ENCODE measurements at places on chromosomes 5 and 9.

GRCh38 chr5:159319832-159320231 lies 10.5 kb downstream of the IL12B start:
- no peak for DNase-seq

- DNase-seq = no peak
Measured at GRCh38 chr9:71442937-71443336, 321.5 kb upstream of the TRPM3 start.

- DNase-seq = no peak
Measured at GRCh38 chr5:26761446-26761845, 276.9 kb downstream of the CDH9 start.

DNA sequence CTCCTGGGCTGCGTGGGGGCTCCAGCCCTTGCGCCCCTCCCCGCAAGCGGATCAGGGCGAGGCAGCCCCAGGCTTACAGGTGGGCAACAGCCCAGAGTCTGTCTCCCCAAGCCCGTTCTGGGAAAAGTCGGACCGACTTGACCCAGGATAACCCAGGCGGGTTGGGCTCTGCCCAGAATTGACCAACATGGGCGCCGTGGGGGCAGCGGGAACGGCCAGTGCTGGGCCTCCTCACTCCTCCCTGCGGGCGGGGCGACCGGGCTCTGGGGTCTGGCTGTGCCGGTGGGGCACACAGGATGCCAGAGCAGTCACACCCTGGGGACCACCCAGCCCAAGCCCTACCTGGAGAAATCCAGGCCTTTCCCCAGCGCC lies 15.3 kb upstream of the SYNPO start:
- no peak for DNase-seq

GRCh38 chr5:97676608-97677007 lies 493.6 kb upstream of the RIOK2 start:
- DNase-seq = no peak

- no peak for DNase-seq
Measured at GRCh38 chr5:88837222-88837621, 45.8 kb downstream of the MEF2C start.

DNA sequence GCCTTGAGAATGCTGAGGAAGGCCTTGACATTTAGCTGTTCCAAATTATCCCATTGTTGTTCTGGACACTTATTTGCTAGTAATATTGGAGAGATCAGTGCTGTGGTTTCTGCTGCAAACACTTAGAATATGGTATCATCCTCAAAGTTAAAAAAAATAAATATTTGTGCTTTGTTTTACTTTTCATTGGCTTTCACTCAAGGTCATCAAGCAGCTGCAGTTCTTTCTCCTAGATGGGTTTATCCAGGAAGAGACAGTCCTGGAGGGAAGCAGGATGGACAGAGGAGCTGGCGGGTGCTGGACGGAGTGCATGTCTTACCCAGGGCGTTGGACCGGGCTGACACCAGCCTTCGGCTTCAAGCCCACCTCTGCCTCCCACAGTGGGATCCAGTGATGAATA lies 193.6 kb downstream of the MTRR start:
- no peak for DNase-seq

- DNase-seq = no peak
Measured at GRCh38 chr5:79488058-79488457, 25.9 kb downstream of the HOMER1 start.

GRCh38 chr9:113516840-113517577 lies 53.5 kb downstream of the RGS3 start:
- DNase-seq = no peak

DNA sequence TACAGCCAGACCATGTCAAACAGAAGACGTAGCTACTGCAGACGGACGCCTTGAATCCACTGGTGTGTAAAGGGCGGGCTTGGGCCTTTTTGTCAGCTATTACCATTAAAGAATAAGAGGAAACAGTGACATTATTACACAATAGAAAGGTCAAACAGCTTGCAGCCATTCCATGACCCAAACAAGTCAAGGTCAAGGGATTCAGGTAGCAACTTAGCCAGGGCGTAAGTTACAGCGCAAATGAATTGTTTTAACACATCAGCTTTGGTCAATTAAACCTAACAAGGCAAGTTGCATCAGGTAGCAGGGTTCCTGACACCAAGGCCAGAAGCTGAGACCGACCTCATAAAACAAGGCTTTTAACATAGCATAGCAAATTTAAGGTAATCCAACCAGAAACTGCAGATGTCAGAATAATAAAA lies 15.3 kb downstream of the NFIB start:
- DNase-seq = no peak

DNA sequence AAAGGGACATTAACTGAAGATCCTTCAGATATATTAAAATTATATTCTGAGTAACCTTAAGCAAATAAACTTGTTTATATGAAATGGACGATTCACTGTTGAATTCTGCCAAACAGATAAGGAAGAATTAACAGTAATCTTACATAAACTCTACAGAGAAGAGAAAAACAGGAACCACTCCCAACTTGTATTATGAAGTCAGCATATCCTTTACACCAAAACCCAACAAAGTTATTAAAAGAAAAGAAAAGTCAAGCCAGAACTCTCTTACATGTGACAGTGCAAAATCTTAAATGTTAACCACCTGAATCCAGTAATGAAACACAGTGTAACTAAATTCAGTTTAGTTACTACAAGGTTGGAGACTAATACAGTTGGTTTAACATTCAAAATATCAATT lies 185.8 kb downstream of the DEPDC1B start:
- no peak for DNase-seq

- no peak for DNase-seq
Measured at GRCh38 chr5:547086-547924, 23.1 kb upstream of the SLC9A3 start.

DNA sequence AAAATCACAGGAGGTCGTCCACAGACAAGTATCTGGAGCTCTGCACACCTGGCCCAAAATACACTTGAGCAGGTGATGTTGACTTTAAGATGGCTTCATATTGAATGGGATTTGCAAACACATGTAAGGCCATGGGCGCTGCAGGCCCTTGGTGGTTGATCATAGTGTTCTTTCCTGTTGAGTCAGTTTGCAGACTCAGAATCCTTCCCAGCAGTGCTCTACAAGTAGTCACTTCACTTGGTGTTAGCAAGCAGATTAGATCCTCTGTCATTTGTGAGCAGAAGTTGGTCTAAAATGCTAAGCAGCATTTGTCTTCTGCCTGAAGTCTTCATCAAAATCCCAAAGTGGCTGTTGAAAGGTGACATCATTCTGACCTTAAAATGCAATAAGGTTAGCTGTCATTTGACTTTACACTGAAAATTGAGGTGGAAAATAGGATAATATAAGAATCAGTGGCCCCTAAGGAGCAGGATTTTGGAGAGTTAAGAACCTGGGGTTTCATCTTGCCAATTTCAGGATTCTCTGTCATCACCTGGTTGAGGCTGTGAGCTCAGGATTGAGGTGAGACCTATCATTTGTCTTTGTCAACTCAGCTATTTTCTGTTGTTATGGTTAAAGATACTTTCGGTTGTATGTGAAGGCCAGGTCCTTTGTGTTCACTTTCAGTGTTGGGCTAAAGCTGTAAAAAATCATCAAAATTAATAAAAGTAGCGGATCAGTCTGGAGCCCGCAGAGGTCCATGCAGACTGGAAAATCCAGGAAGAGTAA lies 114.5 kb downstream of the LRRC70 start:
- DNase-seq = no peak

- DNase-seq = no peak
Measured at GRCh38 chr9:110214090-110214489, 6.1 kb upstream of the C9orf152 start.

- no peak for DNase-seq
Measured at GRCh38 chr5:39235648-39236047, 16.3 kb upstream of the FYB1 start.

DNA sequence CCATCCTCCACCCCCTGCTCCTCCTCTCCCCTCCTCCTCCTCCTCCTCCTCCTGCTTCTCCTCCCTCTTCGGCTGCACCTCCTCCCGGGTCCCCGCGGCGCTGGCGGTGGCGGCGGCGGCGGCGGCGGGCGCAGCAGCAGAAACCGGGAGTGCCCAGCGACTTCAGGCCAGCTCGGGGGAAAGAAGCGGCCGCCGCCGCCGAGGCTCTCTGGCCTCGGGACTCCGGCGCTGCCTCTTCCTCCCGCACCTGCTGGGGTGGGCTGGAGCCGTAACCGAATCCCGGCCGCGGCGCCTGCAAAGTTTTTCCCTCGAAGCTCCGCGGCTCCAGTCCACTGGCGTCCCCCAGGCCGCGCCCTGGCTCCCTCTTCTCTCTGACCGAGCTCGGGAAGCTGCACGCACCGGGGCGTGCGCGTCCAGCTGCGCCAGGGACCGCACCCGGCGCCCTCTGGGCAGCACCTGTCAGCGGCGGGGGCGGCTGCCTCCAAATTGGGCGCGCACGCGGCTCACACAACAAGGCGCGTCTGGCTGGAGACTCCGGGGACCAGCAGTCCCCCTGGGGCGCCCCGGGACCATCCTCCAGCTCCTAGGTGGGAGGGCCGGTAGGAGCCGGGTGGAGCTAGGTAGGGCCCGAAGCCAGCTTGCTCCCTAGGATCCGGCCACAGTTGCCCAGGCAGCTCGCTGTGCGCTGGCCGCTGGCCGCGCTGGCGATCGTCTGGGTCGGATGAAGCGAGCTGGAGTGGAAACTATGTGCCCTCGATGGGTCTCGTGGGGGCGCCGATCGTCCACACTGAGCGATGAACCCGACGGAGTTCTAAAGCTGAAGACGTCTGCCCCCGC lies at the start of gene MCTP1:
Gene MCTP1, minus strand, starts transcription at position 523 of the 837 bp plus-strand sequence.
- DNase-seq = peak; percentile 25

- no peak for DNase-seq
Measured at GRCh38 chr9:9949368-9949767, 663.4 kb downstream of the PTPRD start.

DNA sequence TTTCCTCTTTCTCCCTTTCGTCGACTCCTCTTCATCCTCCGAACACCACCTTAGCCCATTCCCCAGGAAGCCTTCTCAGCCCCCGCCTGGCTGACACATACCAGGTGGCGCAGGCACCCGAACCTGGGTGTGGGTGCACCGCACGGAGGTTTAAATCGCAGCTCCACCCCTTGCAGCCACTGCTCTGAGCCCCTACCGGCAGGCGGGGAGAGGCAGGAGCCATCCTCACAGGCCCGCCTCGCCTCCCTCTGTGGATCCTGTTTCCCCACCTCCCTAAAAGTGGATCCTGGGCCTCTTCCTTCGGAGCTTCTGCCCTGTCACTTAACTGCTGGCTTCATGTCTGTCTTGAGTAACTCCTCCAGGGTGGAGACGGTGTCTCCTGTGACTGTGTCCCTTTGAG lies 110.7 kb downstream of the OLFM1 start:
- no peak for DNase-seq

GRCh38 chr9:99037769-99038483 lies 67.0 kb upstream of the TGFBR1 start:
- no peak for DNase-seq

- DNase-seq = no peak
Measured at GRCh38 chr9:124174433-124174832, 83.3 kb upstream of the NEK6 start.

DNA sequence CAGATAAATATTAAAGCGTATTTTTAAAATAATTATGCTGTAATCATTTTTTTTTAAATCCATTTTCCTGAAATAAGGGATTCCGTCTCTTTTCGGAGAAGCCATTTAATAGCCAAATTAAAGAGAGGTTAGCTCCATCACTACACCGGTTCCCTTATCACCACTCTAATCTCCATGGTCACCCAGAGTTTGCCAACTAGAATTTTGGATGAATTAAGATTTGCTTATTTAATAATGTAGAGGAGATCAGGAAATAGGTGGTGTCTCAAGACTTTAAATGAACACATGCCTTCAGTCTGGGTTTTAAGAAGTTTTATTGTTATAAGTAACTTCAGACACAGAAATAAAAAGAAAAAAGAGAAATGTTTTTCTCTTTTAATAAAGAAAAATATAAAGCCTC lies 151.7 kb downstream of the TTC39B start:
- no peak for DNase-seq

- DNase-seq = no peak
Measured at GRCh38 chr5:78720227-78720985, 71.8 kb upstream of the LHFPL2 start.

DNA sequence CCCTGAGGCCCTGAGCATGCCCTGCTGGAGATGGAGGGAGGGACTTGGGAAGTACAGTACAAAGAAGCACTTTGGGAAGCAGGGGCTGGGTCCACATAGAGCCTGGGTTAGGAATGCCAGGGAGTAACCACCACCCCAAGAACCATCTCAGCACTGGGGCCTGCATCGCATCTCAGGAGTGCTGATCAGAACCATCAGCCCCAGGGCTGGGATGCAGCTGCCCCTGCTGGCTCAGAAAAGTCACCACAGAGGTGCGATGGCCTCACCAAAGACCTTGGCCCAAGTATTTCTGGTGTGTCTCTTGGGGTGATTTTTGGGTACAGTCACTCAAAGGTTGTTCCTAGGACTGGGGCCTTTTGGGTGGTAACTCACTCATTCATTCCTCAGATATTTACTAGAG lies 236.8 kb upstream of the MVB12B start:
- DNase-seq = no peak

DNA sequence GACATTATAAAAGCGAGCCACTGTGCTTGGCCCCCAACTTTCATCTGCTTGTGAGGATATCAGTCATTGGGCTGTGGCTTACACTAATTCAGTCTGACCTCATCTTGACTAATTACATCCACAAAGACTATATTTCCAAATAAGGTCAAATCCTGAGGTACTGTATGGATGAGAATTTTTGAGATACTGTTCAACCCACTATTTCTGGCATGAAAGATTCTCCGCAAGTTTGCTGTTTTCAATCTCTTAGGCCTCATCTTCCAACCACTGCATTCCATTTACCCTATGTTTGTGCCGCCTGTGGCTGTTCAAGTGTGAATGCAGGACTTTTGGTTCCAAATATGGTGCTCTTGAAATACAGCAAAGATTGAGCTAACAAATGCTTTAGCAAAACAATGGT lies 400.9 kb upstream of the SGCD start:
- no peak for DNase-seq

DNA sequence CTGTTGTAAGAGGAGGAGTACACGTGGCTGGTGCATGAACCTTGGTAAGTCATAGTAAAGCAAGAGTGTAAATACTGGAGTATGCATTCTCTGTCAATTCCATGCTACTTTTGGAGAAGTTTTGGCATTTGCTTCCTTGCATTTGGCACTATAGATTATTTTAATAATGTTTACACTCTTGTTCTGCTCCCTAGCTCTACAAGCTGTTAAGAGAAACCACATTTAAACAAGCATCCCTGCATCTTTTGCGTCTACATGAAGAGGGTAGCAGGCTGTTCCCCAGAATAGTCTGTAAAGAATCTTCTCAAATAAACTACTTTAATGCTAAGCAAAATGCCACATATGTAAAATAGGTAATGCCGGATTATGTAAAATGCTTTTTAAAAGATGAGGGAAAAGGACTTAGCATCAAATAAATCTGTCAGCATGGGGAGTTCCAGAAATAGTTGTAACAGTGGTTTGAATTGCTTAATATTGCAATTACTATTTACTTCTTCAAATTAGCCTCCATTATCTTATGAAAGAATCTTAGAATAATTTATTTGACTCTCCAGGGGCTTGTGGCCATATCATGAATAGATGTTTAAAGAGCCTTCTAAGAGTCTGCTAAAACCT lies 2127.3 kb upstream of the WWC1 start:
- no peak for DNase-seq
